ENCODE measurements at places on chromosomes 3 and 15.

DNA sequence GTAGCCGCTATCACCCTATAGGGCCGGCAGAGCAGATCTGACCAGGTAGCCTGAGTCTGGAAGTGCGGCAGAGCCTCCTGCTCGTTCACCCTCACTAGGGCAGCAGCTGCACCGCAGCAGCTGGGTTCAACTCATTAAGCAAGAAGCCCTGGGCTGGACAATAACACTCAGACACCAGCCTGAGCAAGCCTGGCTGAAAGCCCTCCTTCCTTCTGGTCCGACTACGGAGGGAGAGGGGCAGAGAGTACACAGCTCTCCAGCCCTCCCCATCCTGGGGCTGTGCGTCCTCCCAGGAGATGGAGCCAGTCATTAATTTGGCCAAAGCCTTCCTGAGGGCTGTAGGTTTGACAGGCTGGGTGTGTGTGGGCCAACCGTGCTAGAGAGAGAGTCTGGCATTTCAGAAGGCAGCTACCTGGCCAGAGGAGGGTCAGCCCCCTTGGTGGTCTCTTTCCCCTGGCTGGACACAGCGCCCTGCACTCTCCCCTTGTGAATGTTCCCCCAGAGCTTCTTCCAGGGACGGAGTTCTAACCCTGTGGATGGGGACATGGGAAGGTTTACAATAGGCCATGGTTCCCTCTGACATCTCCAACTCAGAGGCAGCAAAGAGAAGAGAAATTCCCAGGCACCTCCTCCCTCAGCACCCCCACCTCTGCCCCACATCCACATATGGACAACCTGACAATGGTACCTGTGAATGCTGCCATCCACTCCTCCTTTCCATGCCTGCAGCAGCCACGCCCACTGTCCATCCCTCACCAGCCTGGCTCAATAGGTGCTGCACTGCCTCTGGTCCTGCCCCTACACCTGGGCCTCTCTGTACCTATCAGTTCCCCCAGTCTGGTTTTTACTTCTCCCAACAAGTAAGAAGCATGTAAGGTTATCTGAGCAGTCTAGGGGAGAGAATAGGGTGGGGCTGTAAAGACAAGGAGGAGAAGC lies 6.5 kb downstream of the CHRNB4 start:
- DNase-seq, result no peak

DNA sequence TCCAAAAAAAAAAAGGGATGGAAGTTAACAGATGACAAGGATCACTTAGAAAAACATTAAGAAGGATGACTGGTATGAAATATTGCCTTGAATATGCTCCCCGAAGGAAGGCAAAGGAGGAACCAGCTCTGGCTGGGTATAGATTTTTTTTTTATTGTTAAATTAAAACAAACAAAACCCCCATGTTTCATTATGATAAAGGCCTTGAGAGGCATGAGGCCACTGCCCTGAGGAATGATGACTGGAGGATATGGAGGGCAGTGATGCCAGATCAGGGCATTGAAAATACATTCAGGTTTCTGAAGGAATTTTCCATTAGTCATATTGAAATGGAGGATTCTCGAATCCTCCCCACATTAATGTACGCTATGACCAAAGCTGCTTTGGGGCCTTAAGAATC lies 120.9 kb downstream of the ADAMTS9 start:
- no peak for DNase-seq

DNA sequence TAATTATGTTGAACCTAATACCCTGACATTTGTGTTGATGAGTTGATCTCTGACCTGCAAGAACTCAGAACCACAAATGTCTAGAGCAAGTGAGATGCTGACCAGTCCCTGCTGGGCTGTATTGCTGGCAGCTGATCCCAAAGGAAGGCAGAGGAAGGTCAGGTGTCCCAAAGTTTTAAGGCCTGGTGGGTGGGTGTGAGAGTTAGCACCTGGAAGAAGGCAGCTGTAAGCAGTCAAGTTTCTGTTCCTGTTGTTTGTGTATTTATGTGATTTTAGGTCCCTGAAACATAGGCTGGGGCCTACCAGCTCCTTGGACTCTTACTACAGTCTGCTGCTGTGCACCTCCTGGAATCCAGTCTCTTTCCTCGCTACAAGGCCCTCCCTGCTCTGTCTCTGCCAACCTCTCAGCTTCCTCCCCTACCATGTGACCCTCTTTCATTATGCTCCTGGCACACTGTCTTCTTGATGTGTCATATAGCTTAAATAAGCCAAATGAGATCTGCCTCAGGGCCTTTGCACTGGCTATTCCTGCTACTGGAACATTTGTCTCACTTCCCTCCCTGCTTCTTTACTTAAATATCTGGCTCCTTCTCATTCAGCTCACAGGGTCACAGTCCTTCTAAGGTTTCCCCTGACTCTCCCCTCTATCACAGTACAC lies 31.0 kb upstream of the ATOSA start:
- DNase-seq, result no peak

DNA sequence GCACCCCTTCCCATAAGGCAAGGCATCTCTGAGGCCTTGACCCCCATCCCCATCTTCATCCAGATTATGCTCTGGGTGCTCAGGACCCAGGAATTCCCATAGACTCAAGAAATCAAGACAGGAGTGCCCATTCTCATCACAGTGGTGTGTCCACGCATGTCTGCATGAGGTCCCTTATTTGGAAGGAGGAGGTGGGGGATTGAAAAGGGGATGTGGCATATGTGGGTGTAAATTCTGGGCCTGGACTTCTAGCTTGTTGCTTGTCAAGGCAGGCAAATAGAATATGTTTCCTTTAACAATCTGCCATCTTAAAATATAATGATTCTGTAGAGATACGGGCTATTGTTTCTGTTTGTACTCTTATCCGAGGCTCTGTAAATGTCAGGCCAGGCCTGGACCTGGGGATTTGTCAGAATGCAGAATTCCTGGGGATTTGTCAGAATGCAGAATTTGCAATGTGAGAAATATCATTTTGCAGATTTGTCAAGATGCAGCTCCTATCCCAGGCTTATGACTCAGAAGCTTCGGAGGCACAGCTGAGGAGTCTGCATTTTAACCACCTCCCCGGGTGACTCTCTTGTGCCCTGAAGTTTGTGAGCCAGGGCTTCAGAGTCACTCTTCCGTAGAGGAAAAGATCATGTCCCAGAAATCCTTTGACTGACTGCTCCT lies 157.8 kb downstream of the SV2B start:
- no peak for DNase-seq

DNA sequence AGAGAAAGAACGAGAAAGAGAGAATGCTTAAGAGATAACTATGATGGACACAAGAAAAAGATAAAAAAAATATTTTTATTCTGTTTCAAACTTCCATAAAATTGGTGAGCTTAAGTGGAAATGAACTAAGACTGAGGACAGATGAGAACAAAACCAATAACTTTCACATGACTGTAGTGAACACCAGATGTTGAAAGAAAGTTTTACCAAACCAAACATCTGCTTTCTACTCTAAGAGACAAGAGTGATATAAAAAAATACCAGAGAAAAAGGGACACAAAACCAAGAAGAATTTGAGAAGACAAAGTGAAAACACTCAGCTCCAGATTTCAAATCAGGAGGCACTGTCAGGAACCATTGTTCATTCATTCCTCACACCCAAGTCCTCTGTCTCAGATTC lies 147.9 kb downstream of the IMPG2 start:
- no peak for DNase-seq

- peak; percentile 73 for DNase-seq
These were observed 109.3 kb downstream of the SHQ1 start for GRCh38 chr3:72738752-72739530.

GRCh38 chr3:51706021-51706485 lies 815 bp upstream of the GRM2 start:
- no peak for DNase-seq

DNA sequence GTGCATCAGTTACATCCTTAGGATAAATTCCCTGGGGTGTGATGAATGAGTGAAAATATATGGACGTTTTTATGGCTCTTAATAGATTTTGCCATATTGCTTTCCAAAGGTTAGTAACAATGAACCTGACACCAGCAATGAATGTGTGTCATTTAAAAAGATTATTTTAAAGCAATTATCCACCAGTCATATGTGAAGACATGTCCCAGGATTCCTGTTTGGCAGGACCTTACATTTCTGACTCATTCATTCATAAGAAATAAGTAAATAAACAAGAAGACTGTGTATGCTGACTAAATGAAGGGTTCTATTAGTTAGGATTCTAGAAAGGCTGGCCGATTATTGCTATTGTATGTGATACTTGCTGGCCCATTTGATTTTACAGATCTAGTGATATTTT lies 201.5 kb downstream of the SOX2 start:
- no peak for DNase-seq

DNA sequence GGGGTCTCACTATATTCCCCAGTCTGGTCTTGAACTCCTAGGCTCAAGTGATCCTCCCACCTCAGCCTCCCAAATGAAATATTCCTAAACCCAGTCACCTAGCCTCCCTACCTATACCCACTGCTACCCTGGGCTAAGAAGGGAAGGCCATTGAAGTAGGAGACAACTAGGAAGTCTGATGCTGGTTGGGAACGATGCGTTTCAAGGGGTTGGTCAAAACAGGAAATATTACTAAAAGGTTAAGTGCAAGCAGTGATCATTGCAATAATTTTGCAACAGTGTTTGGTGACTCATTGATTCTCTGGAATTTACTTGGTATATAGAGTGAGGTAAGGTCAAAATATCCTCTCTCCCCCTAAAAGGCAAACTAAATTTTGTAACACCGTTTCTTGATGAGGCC lies 4.6 kb upstream of the UQCRC1 start:
- no peak for DNase-seq

GRCh38 chr3:9779721-9780457 lies 10.1 kb upstream of the CAMK1 start:
- DNase-seq, result no peak

DNA sequence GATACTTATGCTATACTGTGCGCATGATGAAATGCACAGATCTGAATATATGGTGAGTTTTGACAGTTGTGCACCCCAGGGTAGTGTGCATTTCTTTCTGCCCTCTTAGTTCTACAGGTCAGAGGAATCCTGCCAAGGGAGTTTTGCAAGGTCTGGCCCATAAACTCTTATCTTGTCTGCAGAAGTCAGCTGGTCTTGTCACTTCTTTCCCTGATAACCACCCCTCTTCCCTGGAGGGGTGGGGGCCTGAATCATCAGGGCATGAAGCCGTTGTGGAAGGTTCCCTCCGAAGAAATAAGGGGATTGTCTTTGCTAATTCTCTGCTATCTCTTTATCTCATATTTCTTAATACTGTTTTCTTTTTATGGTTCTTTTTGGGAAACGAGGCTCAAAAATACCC lies 30.4 kb downstream of the TRIM71 start:
- DNase-seq, result no peak

- no peak for DNase-seq
These were observed 30.9 kb downstream of the ARNT2 start for GRCh38 chr15:80434926-80435720.

DNA sequence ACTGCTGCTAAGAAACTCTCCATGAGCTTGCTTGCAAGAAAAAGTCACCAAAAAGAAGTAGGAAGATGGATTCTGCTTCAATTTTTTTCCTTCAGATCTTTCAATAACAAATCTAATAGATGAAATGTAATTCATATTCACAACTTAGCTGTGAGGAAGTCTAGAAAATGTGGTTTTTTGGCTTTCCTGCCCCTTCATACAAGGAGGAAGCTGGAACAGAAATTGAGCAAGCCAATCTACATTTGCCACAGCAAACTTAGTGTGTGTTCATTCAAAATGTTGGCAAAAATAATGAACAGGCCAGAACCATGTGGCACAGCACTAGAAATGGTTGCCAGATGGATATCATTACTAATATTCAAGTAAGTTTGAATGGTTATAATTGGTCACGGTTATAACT lies 93.2 kb upstream of the NEDD4 start:
- no peak for DNase-seq

DNA sequence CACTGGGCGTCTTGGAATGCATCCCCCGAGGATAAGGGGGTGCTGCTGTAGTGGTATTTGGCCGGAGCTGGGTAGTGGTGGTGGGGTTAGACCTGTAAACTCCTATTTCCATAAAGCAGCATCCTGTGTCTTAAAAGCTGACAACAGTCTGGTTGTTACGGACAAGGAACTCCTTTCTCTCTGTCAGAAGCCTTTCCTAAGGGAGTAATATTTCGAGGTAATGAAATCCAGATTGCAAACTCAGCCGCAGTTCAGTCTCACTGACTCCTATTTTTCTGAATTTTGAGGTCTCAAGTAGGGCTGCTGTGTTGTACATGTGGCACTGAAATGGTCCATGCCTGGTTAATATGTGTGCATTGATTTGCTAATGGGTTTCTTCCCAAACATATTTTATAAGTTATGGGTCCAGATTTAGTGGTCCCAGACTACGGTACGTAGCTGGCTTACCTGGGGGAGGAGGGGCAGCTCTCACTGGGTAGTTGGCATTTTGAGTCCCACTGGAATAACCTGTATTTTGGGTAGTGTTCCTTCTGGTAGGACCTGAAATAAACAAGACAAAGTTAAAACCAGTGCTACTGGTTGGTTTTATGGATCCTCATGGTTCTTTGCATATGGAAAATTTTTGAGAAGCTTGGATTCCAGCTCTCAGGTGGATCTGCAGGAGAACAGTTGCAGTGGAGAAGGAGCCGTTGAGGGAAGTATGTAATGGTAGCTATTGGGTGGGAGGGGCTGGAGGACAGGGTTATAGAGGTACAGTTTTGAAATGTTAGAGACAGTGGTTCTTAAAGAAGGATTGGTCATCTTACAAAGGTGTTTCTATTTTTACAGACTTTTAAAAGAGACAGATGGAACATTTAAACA lies 48.6 kb upstream of the LDHAL6B start:
- no peak for DNase-seq

GRCh38 chr3:29755416-29755815 lies 474.5 kb downstream of the RBMS3 start:
- DNase-seq, result no peak

- DNase-seq, result no peak
These were observed 441.7 kb downstream of the TBL1XR1 start for GRCh38 chr3:176755552-176755951.

GRCh38 chr3:3194861-3195260 lies 15.4 kb upstream of the CRBN start:
- no peak for DNase-seq

- DNase-seq, result no peak
These were observed 43.5 kb downstream of the PHC3 start for GRCh38 chr3:170137986-170138385.

DNA sequence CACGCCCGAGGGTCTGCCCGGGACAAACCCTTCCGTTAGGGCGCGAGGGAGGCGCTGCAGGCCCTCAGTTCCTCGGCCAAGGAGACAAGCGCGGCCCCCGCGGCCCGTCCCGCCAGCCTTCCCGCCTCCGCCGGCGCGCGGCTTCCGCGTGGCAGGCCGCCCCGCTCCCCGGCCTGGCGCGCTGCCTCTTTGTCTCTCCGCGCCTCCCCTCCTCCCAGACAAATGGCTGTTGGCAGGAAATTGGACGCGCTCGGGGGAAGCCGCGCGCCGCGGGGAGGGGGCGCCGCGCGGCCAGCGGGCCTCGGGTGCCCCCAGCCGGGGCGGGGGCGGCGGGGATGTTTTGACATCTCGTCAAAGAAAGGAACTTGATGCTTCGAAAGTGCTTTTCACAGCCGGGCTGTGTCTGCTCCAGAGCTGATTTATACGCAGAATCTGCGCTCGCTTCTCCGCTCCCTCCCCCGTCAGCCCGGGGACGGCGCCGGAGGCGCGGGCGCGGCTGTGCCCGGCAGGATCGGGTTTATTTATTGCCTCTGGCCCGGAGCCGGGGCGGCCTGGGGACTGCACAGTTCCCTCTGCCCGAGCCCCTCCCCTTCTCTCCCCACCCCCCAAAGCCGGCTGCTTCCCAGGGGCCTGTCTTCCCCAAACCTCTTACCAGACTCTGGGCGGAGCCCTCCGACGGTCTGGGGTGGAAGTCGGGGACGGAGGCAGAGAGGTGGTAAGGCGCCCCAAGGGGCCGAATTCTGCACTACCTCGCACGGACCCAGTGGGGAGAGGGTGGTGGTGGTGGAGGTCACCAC lies 20.7 kb downstream of the SHF start:
- peak; percentile 85 for DNase-seq

GRCh38 chr15:61621146-61621545 lies 392.0 kb upstream of the RORA start:
- no peak for DNase-seq

Data from T-helper 1 cell (primary cell).